Stimulated activated CD8-positive, alpha-beta memory T cell treated with anti-CD3 and anti-CD28 coated beads, Interleukin-4, amount 100 ng/mL, for 4 hours (primary cell): ENCODE measurements at places on chromosomes 1 and 21.

DNA sequence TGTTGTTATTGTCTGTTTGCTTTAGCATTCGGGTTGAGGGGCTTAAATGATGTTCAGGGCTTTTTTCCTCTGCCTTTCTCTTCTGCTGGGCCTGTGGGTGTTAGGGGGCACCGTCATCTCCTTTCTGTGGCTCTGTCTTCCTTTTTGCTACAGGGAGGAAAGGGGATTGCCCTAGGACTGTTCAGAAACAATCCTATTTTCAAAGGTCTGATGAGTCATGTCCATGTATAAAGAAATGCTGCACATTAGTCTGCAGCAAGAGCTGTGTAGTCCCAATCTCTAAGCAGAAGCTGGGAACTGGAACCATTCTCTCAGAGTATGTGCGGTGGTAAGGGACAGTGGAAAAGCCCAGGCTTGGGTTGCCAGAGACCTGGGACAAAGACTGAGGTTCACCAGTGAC lies 462.3 kb downstream of the OMA1 start:
- no peak for DNase-seq

DNA sequence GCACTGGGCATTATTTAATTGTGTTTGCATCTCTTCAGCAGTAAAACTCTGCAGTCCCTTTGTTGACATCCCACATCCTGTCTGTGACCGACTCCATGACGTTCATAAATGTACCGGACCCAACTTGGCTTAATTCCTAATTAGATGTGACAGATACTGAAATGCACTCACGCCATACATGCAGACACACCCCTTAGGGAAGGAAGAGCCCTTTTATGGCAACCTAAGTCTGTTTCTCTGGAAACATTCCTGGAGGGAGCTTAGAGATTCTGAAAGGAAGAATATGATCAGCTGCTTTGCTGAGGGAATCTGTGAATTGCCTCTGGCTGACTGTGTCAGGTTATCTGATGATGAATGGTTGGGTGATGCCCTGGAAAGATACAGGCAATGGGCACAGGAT lies 33.4 kb downstream of the ADAMTS5 start:
- DNase-seq: no peak

- no peak for DNase-seq
These were observed 64.8 kb downstream of the ALPL start for GRCh38 chr1:21573971-21574465.

- no peak for DNase-seq
These were observed 382.3 kb upstream of the ZRANB2 start for GRCh38 chr1:71463144-71463543.

- DNase-seq: no peak
These were observed 75.1 kb downstream of the PGM1 start for GRCh38 chr1:63668298-63668697.

GRCh38 chr1:115680730-115681111 lies 39.0 kb downstream of the VANGL1 start:
- DNase-seq: no peak

- DNase-seq: no peak
These were observed 1.2 kb downstream of the RERE start for GRCh38 chr1:8816264-8816663.

DNA sequence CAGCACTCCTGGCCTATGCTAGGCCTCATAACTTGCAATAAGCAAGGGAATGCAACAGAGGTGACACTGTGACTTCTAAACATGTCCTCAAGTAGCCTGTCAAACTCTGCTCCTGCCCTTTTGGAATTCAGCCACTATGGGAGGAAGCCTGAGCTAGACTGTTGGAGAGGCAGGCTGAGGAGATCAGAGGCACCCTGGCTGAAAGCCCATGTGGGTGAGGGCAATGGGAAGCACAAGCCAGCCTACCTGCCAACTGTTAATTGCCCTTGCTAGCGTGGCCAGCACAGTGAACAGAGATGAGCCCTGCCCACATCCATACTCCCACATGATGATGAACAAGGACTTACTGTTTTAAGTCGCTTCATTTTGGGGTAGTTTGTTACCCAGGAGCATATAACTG lies 17.7 kb downstream of the GNB1 start:
- DNase-seq: no peak

- no peak for DNase-seq
These were observed 143.2 kb downstream of the ATP6V1G3 start for GRCh38 chr1:198397208-198397808.

- DNase-seq: no peak
These were observed 29.6 kb downstream of the VANGL1 start for GRCh38 chr1:115671176-115671934.

DNA sequence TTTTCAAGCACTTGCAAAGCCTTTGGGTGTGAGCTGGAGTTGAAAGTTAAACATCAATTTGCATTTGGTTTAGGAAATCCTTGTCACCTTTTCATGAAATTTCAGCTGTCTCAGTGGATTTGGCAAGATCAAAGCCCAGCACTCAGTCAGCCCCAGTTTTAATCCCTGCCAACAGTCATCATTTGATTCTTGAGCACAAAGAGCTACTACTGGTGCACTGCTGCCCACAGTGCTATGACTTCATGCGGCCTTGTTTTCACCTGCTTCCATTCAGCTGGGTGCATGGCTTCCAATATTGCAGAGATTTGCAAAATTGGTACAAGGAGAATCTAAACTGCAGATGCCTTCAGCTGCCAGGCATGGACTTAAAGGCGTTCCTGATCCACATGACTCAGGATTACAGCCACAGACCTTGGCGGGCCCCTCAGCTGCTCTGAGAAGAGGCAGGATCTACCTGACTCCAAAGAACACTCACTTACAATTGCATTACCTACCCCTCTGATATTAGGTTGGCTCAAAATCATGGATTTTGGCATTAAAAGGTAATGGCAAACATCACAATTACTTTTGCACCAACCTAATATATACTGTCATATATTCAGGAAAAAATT lies 259.1 kb downstream of the DSCAM start:
- DNase-seq: no peak

- no peak for DNase-seq
These were observed 8.4 kb downstream of the C1orf226 start for GRCh38 chr1:162389971-162390370.

DNA sequence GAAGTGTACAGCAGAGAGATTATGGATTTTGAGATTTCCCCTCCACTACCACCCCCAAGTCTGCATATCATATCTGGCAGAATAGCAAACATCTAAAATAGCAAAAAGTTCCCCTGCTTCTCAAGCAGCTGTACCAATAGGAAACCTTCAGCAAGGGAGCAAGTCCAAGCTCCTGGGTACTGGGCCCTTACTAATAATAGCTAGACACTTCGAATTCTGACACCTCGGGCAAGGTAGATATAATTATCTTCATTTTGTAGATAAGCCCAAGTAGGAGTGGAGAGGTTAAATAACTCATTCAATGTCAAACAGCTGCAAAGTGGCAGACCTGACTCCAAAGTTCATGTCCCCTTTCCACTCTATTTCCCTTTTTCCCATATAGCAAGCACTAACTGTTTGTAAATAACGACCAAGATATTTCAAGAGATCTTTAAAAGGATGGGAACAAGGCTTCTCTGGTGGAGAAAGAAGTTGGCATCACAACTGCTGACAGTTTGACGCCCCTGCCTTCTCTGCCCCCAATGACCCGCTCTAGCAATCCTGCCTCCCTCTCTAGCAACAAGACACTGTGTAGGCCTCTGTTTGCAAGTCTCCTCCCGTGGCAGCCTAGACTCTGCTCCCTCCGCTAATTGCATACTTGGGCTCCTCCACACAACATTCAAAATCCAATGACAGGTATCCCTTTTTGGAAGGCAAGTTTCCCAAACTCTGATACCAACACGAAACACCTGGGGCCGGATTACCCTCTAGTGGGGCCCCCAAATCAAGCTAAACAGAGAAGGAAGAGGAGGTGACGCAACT lies 18.7 kb upstream of the ADAR start:
- DNase-seq: no peak

DNA sequence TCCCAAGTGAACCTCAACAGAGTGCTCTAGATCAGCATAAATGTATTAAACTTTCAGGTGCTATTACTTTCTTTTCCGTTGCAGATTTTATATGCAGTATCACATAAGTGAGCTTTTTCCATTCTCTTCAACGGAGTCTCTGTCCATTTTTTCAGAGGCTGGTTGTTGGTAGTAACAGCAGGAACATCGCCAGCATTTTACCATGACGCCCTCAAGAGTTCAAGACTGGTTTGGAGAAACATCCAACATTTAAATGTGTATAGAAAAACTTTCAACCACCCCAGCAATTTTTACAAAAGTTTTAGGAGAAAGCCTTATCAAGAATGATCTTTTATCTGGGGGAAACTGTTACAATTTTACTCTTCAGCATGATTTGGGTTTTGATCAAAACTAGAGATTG lies 117.0 kb downstream of the TGFB2 start:
- no peak for DNase-seq

DNA sequence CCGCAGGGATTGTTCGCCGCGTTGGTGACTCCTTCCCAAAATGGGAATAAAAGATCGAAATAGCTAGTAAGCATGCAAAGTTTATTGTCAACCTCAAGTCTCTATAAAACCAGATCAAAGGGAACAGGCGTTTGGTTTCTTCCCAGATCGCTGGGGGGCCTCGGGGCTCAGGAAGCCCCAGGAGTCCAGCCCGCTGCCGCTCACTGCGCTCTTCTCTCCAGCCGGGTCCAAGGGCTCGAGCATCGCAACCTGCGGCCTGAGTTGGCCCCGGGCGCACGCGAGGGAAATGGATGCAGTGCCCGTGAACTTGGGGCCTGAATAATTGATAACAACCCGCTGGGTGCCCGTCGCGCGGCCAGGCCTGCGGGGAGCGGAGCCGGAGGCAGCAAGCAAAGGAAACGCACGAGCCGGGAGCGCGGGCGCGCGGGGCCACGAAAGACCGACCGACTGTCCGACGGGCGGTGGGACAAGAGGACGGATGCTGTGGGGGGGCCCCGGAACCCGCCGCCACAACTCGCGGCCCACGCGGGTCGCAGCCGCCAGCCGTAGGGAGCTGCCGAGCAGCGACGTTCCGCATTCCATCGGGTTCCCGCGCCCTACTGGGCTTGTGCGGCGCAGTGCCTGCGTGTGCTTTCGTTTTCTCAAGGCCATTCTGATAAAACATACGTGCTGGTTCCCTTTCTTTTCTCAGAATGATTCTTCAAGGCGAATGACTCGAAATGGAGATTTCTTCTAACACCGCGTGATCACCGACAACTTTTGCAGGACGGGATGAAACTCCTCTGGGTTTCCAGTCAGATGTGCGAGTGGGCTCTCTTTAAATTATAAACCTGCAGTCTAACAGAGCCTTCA lies 14.0 kb upstream of the ALX3 start:
- DNase-seq: no peak

- DNase-seq: no peak
These were observed 542 bp upstream of the XPR1 start for GRCh38 chr1:180631194-180631765.

GRCh38 chr1:221308534-221309511 lies 429.6 kb downstream of the HLX start:
- DNase-seq: no peak

- DNase-seq: no peak
These were observed 158.8 kb downstream of the CLIC6 start for GRCh38 chr21:34827445-34828235.
